Activated CD4-positive, alpha-beta T cell treated with anti-CD3 and anti-CD28 coated beads, Interleukin-2, amount 50 U/mL, for 48 hours (primary cell): ENCODE measurements at places on chromosomes 4 and X.

GRCh38 chr4:78517050-78517652 is 34.4 kb upstream of the ANXA3 start:
- no peak for DNase-seq

- DNase-seq, result no peak
Observed at GRCh38 chrX:45709381-45709780, 508.7 kb upstream of the DIPK2B start.

- DNase-seq, result no peak
Observed at GRCh38 chr4:104022226-104022625, 302.4 kb upstream of the TACR3 start.

DNA sequence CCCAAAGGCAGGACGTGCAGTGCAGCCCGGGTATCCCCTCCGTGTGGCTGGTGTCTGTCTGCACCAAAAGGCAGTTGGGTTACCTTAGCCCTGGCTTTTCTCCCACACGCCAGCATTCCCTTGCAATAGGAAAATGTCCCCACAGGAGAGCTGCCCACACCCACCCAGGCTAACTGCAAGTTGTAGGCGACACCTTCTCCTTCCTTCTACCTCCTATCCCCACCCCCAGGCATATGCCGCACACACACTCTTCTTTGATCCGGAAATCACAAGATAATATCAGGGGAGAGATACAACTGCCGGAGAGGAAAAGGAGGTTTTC is 444 bp upstream of the APBB2 start:
- DNase-seq, result no peak

GRCh38 chr4:45323453-45324058 is 597.2 kb upstream of the GNPDA2 start:
- no peak for DNase-seq

DNA sequence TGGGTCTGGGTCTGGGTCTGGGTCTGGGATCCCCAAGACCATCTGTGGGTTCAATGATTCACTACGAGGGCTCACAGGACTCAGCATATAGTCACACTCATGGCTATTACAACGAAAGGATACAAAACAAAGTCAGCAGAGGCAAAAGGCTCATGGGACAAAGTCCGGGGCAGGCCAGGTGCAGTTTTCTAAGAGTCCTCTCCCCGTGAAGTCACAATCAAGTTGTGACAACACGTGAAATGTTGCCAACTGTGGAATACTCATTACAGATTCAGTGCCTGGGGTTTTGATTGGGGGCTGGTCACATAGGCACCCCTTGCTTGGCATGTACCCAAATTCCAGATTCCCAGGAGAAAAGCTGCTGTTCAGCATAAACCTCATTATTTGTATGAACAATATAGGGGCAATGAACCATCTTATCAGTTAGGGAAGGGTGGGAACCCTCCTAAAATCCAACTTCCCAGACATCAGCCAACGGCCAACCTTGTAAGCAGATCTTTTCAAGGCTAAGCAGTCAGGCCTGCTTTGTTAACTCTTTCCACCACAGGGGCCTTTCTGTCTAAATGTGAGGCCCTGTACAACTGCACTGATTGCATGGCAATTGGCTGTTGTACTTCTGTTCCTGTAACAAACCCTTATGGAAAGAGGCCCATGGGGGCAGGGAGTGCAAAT is 58.2 kb upstream of the DIPK2B start:
- DNase-seq, result no peak

DNA sequence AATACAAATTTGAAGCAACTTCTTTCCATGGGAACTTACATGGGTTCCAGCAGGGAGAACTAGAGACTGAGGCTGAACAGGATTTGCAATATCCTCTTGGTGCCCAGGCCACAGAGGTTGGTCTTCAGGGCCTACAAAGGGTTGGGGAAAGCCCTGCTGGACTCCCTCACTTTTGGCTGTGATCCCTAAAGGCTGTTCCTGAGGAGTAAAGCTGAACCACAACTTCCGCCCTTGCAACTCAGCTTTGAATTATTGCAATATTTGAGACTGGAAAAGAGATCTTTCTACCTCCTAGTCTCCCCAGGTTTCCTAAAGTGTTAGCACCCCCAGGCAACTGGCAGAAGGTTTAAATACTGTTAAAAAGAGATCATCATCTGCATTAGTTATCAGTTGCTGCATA is 26.9 kb downstream of the DCHS2 start:
- no peak for DNase-seq

DNA sequence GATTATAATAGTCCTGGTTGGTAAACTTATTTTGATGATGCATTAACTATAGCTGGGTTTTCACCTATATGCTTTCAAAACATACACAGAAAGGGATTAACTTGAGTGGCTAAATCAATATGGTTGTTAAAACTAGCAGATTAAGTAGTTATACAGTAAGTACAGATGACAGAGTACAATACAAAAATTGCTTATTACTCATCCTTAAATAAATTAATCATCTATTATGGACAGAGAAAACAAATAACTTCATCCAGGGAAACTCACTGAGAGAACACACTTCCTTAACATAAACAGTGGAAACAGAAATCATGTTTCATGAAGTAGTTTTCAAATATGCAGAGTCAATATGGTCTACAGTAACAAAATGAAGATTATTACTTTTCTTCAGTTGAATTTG is 133.4 kb downstream of the AREG start:
- DNase-seq, result no peak

DNA sequence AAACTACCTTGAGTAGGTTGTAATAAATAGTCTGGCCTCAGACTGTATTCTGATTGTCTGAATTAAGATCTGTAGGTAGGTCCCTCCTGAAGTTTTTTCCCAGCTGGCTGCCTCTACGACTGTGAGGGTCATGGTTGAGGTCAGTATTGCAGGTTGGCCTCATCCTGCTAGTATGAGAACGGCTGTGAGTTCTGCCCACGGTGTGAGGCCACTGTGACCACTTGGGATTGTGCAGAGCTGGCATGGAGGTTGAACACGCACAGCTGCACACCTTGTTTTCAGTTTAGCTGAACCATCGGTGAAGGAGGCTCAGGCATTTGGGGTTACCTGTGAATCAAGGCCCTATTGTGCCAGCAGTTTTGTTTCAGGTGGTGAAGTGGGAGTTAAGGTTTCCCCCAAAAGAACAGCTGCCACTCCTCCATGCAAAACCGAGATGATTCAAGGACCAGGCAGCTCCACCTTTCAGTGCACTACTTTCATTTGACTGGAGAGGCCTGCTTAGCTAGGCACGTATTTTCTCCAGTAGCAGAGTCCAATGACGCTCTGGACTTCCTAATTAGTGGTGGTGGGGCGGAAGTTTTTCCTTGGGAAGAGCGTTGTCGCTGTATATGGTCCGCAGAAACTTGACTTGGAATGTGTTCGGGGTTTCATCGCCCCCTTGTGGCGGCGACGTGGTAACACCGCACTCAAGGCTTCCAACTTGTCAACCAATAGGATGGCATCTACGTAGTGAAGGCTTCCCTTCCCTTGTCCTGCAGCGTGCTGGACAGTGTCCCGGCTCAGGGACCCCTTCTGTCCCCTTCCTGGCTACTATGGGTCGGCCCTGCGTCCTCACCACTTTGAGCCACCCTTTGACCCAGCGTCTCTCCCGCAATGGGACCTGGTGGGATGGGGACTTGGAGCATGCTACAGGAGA is 13.8 kb downstream of the CMC4 start:
- DNase-seq, result peak; percentile 53

- no peak for DNase-seq
Observed at GRCh38 chr4:16116493-16116990, 32.7 kb upstream of the PROM1 start.
